NCI-H2081 treated with DMSO at 0.1 percent for 48 hours (cell line): ENCODE measurements at places on chromosomes 7 and 10.
A peak's percentile ranks its signal among the peaks of the same experiment; 100 is the strongest.

- no peak for DNase-seq
These were observed 14.6 kb upstream of the ZSCAN21 start for GRCh38 chr7:100034871-100035510.

DNA sequence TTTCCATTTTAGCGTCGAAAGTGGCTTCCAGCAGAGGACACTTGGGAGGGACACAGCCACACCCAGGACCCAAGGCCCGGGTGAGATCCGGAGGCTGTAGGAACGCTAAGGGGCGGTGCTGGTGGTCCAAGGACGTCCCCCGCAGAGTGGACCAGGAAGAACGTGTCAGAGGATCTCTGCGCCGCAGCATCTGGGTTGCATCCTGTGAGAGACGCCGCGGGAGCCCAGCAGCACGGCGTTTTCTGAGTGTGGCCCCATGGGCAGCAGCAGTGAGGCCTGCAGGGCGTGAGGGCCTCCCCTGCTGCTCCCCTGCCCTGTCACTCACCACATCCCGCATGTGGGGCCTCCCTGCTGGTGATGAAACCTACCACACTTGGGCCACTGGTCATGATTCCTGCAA lies 40.5 kb upstream of the BNIP3 start:
- DNase-seq = no peak

- DNase-seq = no peak
These were observed 176.7 kb downstream of the EMX2 start for GRCh38 chr10:117718986-117719920.

GRCh38 chr10:106625751-106626150 lies 538.8 kb downstream of the SORCS1 start:
- no peak for DNase-seq

DNA sequence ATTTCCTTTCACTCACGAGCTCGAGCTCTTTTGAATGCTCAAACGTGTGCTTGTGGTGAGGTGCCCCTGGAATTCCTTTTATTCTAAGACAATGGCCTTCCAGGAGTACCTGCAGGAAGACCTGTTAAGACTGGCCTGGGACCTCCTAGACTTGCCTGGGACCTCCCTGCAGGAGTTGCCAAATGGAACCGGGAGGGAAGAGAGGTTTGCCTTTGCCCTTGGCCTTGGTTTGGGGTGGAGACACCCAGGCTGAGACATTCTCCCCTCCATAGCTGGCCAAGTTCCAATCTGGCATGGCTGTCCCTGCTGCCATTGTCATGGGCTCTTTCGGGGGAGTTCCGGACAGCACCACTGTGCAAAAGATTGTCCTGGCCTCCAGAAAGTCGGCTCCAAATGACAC lies 39.7 kb downstream of the DNAJB12 start:
- DNase-seq = no peak

DNA sequence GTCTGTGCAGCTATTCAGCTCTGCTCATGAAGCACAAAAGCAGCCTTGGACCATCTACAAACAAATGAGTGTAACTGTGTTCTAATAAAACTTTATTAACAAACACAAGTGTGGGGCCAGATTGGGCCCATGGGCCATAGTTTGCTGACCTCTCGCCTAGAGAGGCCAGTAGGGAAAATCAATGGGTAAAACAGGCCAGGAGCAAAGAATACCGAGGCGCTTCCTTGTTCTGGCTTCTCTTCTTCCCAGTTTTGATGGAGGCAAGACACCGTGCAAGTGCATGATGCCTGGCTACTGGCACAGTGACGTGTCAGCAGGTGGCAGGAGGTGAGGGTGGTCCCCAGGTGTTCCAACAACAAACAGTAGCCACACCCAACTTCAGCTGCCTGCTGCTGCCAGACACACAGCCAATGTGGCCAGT lies 94.3 kb upstream of the SDK1 start:
- no peak for DNase-seq

DNA sequence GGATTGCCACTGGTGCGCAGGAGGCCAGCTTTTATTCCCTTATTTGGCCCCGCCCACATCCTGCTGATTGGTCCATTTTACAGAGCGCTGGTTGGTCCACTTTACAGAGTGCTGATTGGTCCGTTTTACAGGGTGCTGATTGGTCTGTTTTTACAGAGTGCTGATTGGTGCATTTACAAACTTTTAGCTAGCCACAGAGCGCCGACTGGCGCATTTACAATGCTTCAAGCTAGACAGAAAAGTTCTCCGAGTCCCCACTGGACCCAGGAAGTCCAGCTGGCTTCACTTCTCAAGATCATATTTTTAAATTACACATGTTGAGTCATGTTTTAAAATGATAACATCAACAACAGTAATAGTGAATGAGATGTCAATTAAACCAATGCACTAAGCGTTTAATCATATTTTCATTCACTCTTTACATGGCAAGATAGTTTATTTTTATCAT lies 128.3 kb downstream of the CUBN start:
- DNase-seq = no peak

- DNase-seq = no peak
These were observed 10.5 kb downstream of the ARHGAP22 start for GRCh38 chr10:48594371-48594770.

DNA sequence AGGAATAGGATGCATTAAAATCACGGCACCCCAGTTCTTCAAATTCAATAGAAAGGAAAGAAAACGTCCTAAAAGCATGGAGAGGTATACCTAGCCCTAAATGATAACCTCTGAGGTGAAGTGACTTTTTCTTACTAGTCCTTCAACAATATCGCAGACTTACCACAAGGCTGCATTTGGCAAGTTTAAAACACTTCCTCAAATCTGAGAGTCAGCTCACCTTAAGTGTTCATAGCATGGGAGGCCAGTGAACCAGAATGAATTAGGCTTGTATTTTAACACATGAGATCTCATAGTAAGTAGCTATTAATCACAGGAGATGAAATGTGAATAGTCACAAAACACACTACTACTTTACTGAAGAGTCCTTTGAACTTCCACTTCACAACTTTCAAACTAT lies 124.2 kb downstream of the RNF32 start:
- no peak for DNase-seq

DNA sequence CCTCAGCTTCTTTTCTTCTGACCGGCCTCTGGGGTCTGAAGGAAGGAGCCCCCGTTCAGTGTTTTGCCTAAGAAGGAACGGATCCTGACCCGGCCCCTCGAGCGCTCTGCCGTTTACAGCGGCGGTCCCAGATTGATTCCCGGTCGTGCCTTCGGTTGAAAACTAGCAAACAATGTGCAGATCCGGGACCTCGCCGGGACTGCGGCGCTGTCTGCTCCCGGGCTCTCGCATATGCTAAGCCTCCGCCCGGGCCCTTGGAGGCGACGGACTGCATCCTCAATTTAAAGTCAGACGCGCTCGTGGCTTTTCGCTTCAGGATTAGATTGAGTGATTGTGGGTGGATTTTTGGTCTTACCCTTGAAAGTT lies 559 bp downstream of the DBF4 start:
- no peak for DNase-seq

DNA sequence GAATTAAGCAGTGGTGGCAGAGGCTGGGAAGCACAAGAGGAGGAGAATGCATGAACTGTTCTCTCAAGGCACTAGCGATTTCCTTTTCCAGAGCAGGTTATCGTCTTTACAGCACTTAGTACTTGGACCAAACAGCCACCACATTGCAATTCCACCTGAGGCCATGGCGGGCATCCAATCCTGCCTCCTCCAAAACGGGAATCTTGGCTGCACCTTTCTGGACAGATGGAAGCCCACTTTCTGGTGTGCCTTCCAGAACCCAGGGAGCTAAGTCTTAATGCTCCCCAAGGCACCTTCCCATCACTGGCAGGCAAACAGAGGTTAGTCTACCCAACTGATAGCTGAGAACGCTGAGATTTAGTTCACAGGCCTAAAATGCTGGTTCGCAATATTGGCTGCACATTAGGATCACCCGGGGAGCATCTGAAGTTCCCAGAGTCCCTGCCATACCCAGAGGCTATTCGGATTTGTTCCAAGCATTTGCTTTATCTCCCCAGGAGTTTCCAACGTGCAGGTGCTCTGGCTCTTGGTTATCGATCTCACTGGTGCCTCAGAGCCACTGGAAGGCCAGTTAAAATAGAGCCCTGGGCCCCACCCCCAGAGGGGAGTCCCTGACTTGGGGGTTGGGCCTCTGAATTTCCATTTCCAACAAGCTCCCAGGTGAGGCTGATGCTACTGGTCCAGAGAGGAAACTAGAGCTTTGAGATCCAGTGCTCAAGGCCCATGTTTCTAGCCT lies 62.2 kb downstream of the KCNMA1 start:
- DNase-seq = no peak

GRCh38 chr7:81956520-81956919 lies 186.7 kb upstream of the HGF start:
- DNase-seq = peak; percentile 8

DNA sequence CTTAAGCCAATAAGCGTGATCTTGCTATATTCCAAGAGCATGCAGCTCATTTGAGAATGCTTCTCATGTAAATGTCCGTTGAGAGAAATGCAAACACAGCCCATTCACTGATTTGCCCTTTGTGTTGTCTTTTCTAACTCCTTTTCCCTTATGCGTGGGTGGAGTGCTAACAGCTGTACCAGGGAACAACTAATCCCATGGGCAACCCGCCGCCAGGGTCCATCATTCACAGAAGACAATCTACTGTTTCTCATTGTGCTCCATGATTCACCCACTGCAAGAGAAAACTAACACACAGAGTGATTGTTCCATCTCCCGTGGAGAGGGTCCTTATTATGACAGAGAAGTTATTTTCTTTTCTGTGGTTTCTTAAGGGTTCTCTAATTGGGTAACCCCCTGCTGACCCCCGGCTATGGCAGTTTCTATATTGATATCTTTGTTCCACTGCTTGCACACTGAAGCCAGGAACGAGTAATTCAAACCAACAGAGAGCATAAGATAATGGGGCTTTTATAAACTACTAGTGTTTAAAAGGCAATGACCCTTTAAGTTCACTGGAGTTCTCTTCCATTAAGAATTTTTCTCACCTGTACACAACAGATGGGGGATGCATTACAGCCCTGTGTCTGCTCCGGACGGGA lies 298.7 kb downstream of the BAMBI start:
- DNase-seq = no peak

- no peak for DNase-seq
These were observed 10.6 kb upstream of the SAMD8 start for GRCh38 chr10:75100764-75101291.

GRCh38 chr10:15223174-15223573 lies 54.7 kb upstream of the NMT2 start:
- DNase-seq = no peak

DNA sequence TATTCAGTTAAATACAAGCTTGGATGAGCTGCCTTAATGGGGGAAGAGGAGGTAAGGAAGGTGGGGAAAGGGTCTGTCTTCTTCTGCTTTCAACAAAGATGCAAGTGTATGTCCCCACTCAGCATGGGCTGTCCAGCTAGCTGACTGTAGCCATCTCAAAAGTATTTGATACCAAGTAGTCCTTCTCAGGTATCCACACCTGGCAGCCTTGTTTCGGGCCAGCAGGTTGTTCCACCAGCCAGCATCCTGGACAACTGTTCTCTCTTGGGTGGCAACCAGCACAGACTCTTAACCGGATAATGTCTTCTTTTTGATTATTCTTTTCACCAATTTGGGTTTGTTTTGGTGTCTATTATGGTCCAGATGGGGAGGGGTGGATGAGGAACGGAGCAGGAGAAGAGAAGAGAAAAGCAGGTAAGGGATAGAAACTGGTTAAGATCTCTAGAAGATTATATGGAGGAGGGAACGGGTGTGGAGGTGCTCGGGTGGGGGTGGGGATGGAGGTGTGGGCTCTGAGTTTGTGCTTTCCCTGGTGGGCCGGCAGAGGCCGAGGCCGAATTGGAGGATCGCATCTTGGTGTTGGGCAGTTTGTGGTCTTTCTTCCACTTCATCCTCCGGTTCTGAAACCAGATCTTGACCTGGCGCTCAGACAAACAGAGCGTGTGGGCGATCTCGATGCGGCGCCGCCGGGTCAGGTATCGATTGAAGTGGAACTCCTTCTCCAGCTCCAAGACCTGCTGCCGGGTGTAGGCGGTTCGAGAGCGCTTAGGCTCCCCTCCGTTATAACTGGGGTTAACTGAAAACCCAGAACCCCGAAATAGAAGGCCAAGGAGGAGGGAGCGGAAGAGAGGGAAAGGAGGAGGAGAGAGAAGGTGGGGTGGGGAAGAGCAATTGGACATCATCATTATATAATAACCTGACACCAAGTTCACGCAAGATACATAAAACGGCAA lies 1.5 kb downstream of the HOXA4 start:
- DNase-seq = no peak

DNA sequence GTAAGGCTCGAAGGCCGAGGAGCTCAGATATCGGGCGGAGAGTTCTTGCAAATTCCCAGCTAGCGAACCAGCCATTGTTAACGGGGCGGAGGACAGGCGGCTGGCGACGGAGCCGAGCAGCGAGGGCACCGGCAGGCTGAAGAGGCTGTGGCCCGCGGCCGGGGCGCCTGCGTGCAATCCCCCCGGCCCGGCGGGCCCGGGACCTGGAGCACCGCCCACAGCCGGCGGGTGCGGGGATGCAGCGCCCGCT lies 4.1 kb downstream of the VAX1 start:
- no peak for DNase-seq

DNA sequence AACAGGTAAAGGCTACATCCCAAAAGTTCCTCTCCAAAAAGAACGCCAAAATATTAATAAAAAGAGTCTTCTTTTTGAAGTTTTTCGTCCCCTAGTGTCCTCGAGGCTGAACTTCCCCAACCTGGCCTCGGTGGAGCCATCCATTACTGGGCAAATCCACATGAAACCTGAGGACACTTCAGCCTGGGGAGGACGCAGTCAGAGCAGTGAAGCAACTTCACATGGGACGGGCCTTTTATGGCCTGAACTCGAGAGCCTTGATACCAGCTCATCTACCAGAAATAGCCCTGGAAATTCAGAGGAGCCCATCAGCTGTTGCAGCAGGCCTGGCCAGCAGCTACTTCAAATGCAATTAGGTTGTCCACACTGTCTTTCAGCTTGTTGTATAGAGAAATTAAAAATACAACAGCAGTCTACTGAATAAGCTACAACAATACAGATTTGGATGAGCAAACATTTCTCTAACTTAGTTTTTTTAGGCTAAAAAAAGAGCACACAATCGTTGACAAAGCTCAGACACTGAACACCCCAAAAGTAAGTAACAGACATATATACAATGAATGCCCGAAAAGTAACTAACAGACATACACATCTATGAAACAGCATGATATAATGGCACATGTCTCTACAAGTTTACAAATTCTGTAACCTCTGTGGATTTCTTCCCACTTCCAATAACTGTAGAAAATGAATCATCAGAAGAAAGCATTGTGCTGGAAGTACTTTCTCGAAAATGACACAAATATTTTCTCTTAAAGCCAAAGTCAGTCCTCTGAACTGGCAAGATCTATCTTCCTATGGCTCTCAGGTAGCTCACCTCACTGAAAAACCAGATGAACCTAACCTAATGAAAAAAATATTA lies at the start of gene SVIL:
Gene SVIL (minus strand): TSS at position 208 of the 862 bp plus-strand sequence. CDS start 79,913 bp downstream, outside the sequence.
- DNase-seq = no peak

- DNase-seq = no peak
These were observed 13.5 kb downstream of the MACROH2A2 start for GRCh38 chr10:70066190-70066589.

GRCh38 chr10:123669886-123670285 lies 3.7 kb downstream of the GPR26 start:
- no peak for DNase-seq

GRCh38 chr10:96637709-96638108 lies 50.9 kb upstream of the TM9SF3 start:
- DNase-seq = no peak
